Coronary artery (tissue), 2 donors: ENCODE measurements at places on chromosomes 5 and 9.

DNA sequence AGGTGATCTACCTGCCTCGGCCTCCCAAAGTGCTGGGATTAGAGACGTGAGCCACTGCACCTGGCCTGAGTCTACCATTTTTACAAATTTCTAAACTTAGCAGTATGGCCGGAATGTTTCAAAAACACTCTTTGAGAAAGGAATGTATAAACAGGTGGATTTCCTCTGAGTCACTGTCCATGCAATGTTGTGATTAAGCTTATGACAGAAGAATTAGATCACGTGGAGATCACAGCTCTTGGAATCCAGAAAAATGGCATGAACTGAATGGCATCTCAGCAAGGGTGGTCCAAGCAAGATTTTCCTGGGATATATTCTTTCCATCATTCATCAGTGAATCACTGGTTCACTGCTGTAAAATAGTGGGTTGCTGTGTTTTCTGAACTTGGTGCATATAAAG, 865.0 kb downstream of the PTPRD start:
- DNase-seq, result no peak

GRCh38 chr9:33430942-33431341, 16.5 kb downstream of the AQP3 start:
- DNase-seq, result no peak

DNA sequence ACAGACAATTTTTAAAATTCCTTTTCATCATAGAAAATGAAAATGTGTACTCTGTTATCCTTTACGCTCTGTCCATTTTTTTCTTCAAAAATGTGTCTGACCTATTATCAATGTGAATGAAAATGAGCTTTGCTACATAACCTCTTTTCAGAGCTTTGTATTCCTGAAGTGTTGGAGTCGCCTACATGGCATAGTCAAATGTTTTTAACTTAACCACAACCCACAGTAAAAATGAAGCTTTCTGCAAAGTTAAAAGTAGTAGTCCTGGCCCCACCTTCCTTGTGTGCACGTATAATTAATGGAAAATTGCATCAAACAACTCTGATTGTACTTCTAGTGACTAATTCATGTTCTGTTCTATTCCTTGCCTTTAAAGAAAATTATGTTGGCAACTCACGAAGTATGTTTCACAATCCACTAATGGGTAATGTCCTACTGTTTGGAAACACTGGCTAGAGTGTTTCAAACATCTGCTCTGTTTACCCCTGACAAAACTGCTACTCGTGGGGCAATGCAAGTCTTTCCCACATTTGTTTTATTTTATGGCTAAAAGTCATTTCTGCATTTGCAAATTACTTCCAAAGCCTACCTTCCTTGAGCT, 18.6 kb upstream of the PSAT1 start:
- no peak for DNase-seq

- no peak for DNase-seq
These were observed 86.7 kb upstream of the FER start for GRCh38 chr5:108661024-108661423.
